Hematopoietic multipotent progenitor cell treated with erythropoietin and hydrocortisone succinate and interleukin-3 and kit ligand, for 4 days (in vitro differentiated cells): ENCODE measurements at places on chromosomes 7 and 10.

GRCh38 chr10:100020142-100020885 is 10.6 kb upstream of the DNMBP start:
- DNase-seq: no peak

DNA sequence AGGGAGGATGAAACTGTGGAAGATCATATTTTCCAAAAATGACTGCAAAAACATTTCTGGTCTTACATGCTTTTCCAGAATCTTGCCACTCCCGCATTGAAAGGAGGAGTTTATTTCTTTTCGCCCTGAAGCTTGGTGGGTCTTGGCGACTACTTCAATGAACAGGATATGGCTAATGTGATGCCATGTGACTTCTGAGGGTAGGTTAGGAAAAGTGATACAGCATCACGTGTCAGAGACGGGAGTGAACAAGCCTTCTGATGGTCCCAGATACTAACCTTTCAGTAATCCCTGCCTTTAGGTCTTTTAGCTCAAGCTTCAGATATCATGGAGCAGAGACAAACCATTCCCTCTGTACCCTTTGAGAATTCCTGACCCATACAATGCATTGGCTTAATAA is 192.2 kb upstream of the HPS1 start:
- DNase-seq: no peak

DNA sequence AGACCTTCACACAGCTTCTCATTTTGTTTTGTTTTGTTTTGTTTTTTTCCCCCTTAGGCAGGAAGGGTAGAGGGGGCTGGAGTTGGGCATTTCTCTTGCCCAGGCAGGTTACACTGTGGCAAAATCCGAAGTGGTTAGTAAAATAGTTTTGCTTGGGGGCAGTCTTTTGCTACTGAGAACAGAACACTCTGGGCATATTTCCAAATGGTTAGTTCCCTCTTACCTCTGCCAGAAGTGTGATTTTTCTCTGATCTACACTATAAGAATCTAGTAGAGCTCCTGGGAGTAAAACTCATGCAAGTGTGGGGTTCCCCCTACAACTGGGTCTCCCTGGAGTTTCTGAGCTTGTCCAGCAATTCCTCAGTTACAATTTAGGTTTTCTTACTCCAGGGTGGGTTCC is 61.7 kb downstream of the NPS start:
- no peak for DNase-seq

GRCh38 chr7:35550831-35551230 is 144.1 kb downstream of the HERPUD2 start:
- DNase-seq: no peak

- DNase-seq: peak; percentile 19
These were observed 41.4 kb downstream of the STAM start for GRCh38 chr10:17685233-17685840.

DNA sequence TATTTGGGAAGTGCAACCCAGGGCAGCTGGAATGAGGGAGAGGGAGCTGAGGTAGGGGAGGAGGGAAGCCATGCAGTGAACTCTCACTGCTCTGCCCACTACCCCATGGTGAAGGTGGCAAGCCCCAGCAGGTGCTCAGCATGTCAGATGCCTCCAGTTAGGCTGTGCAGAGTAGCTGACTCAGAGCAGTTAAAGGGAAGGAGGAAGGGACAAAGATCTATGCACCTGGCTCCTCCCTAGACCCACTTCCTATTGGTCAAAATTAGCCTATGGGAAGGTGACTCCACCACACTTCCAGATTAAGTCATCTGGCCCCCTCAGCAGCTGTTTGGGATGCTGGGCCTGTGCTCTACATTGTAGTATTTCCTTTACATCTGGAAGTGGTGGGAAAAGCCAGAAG is 125.7 kb upstream of the MTPN start:
- DNase-seq: no peak

DNA sequence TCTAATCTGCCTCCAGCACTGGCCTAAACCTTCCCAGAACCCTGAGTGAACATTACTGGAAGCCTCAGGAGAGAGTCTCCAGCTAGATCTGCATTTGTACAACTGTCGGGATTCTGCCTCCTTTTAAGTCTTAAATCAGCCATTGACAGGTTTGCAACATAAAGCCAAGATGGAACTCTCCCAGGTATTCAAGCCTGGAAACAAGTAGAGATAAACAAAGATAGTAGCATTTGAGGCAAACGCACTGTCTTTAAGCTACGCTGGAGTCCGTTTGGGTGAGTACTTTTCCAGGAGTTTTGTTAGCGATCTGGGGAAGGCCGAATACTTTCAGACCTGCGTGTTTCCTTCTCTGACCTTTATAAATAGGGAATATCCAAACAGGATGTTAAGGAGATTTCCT is 317.2 kb upstream of the FZD8 start:
- DNase-seq: no peak

DNA sequence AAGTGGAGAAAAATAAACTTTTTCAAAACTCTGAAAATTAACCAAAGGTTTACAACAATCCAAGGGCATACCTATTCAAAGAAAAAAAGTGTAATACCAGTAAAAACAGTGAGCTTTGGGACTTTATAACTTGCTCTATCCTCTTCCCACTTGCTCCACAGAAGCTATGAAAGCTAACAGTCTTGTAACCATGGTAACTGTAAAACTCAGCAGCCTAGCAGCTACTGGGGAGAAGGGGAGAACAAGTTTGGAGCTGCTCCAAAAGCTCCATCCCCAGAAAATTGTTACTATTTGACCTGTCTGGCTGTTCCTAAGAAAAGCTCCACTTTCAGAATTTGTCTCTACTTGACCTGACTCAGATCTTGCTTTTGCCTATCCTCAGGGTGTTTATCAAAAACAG is 191.5 kb downstream of the OTUD1 start:
- no peak for DNase-seq

DNA sequence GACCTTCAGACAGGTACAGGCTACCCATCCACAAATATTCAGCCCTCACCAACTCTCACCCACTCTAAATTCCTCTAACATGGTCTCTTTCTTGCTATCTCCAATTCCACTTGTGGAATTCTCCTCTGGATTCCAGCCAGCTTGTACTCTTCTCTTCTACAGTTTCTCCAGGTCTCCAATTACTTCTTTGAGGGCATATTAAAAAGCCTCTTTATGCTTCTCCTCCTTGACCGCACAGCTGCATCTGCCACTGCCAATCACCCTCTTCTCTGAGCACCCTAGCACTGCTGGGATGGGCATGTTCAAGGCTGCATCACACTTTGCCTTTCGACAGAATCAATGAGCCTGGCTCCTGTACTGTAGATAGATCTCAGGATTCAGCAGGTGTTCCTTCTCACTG is 101.5 kb upstream of the ANKRD1 start:
- no peak for DNase-seq

GRCh38 chr7:36653663-36654355 is 70.5 kb downstream of the AOAH start:
- DNase-seq: no peak

DNA sequence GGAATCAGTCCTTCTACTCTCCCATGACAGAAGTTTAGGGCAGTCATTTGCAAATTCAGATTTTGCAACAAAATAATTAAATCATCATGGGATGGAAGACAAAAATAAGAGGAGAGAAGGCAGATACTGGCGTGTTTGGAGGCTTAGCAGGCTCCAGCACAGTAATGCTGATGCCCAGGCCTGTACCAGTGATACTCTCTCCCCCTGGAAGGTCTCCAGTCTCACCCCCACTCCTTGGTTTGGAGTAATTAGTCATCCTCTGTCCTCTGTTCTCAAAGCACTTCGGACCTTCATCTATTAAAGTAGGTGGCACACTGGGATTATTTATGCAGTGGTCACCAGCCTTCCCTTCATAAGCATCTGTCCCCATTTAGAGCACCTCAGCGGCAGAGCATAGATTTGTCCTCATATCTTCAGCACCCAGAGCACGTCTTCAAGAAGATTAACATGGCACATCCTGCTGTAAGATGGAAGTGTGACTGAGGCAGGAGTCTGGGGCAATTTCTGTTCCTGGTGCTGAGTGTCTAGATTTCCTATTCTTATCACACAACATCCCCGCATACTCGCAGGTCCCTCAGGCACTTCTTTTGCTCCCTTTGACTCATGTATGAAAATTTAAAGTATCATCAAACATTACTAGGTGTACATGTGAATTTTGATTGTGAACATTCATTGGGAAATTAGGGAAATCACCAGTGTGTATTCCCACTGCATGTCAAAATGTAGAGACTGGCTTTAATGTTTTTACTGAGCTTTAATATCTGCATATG is 31.3 kb upstream of the TRIL start:
- DNase-seq: no peak

DNA sequence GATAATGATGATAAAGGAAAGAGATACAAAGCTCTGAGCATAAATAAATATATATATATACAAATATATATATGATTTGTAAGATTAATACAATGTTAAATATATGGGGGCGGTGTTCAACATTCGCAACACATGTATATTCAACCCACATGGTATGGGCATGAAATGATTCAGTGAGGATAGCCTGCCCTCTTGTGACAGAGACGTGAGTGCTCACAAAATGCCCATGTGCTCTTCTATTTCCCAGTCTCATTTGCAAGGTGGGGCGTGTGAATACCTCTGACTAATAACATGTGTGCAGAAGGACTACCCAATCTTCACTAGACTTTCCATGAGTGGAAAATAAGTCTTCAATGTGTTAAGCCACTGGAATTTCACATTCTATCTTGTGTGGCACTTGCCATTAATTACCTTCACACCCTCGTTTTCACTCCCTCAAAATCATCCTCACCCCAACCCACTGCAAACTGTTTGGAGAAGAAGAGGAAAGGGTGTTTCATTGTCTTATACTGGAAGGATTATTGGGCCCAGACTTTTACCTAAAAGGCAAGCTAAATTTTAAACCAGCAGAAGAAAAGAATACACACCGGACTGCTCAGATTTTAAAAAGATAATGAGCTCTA is 26.9 kb downstream of the ASAH2 start:
- DNase-seq: peak; percentile 84

DNA sequence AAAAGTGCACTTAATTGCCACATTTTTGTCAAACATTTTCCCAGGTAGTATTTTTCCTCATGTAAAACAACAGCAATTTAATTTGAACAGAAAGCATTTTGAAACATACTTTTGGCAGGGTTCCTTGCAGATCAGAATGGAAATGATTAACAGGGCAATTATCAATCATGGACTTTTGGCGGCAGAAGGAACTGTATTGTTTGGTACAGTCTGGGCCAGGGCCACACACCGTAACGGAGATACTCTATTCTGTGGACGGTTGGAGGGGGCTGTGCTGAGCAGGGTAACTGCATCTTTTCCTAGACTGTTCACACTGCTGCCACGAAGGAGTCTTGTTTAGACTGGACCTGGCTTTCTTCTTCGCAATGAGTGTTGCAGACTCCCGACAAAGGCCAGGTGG is 62.3 kb downstream of the EGFR start:
- DNase-seq: no peak

DNA sequence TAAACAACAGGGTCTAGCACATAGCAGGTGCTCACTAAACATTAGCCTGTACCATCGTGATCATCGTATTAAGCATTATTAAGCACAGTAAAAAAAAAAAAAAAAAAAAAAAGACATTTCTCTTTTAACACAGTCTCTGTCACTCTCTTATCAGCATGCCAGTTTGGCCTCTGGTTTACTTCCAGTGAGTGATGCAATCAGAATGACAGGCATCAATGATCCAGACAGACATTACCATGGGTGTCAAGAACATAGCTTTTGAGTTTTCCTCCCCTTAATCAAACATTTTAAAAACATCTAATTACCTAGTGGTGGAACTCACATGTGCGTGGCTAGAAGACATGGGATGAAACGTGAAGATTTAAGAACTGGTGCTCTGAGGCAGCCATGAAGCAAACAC is 115.8 kb downstream of the CTTNBP2 start:
- DNase-seq: peak; percentile 53

DNA sequence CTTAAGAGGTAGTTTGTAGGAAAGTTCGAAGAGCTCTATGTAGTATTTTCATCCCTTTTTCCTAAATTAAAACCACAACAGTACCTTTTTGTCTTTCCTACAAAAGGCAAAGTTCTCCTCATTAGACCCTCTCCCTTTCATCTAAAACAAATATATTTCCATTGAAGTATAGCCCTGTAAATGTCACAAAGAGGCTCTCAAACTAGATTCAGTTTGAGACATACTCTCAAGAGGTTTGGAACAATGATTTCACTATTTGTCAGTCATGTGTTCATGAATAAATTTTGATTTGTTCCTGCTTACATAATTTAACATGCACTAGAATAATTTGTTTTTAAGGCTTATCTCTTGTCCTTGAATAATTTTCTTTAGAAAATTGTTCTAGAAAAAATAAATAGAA is 12.2 kb downstream of the TAS2R16 start:
- DNase-seq: no peak

DNA sequence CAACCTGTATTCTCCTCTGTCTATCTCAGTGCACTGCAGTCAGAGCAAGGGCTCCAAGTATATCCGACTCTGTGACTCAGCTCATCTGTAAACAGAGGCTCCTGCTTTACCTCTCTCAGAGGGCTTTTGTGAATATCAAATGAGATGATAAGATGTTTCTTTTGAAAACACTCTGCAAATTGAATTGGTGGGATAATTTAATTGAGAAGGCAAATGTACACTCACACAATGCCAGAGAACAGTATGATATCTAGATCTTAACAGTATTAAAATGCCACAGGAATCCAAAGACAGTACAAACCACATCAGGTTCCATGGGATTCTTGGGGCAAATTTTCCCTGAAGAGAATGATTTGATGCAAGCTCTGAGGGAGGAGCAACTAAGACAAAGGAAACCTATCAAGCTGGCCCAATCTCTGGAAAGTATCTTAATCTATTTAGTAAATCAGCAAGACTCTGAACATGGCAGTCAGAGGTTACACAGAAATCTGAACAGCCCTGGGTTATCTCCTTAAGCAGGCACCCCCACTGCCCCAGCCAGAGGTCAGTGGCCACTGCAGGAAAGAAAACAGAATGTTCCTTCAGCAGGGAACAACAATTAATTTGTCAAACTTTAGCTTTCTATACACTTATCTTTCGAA is 45.9 kb downstream of the DOCK4 start:
- peak; percentile 11 for DNase-seq

DNA sequence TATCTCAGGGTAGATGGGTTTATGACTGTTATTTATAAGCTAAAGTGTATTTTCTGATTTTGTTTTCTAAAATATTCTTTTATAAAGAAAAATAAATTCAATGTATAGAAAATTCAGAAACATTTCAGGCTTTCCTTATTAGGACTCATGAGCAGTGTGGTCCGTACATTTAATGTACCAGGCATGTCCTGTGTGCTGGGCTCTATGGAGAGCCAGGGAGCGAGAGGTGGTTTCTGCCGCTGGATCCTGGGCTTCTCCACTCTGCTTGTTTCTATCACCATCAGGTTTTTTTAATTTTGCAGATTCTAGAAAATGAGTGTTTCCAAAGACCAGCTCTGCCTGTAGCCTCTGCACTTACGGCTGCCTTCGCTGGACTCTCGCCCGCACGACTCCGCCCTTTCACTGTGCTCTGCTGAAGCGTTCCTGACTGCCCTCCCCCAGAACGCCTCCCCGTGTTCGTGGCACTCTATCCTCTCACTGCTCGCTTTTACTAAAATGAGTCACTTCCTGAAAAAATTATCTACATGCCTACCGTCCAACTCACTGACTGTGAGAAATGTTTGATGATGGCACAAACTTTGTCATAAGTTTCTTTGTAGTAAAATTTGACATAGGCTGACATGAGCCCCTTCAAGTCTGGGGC is 188.5 kb downstream of the ZMYND11 start:
- DNase-seq: peak; percentile 78

- DNase-seq: no peak
These were observed 214.8 kb upstream of the MAGI2 start for GRCh38 chr7:79668292-79668691.
